Stimulated activated CD8-positive, alpha-beta memory T cell treated with anti-CD3 and anti-CD28 coated beads, Interleukin-7, amount 100 ng/mL, for 4 hours (primary cell): ENCODE measurements at places on chromosomes 6 and 20.

DNA sequence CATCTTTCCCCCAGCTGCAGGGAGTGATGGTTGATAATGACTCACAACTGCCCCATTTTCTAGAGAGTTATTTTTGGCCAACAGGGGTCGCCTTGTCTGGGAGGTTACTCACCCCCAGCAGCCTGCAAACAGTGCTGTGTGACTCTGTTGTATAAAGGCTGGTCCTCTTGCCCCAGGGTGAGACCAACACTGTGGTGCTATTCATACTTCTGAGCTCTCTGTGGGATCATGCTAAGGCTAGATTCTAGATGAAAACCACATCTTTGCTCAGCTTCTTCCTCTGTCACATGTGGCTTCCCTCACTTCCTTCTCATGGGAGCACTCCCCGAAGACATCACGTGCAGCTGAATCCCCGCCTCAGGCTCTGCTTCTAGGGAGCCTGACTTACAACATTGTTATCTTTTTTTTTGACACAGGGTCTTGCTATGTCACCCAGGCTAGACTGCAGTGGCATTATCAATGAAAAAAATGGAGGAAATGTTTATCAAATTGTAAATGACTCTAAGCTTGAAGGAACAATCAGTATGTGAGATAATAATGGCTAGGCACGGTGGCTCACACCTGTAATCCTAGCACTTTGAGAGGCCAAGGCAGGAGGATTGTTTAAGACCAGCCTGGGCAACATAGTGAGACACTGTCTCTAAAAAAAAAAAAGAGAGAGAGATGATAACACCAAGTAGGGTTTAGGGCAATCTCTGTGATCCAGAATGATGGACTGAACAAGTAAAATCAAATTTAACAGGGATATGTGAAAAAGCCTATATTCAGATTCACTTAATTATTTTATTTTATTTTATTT is 55.7 kb upstream of the SLC23A2 start:
- DNase-seq = peak; percentile 63

DNA sequence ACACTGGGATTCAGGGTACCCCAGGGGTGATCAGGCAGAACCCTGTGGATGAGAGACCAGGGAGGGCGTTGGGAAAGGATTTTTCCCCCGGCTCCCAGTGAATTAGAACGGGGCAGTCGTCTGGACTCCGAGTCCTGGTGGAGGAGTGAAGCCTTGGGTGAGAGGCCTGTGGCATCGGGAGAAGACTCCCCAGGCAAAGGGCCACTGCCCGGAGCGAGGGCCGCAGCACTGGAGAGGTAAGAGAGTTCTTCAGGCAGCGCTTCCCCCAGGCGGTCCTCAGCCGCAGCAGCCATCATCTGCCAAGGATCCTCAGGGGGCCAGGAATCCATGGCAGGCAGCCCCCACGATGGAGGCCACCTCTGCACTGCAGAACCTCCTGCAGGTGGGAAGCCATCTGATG is 663 bp downstream of the C6orf15 start:
- no peak for DNase-seq

DNA sequence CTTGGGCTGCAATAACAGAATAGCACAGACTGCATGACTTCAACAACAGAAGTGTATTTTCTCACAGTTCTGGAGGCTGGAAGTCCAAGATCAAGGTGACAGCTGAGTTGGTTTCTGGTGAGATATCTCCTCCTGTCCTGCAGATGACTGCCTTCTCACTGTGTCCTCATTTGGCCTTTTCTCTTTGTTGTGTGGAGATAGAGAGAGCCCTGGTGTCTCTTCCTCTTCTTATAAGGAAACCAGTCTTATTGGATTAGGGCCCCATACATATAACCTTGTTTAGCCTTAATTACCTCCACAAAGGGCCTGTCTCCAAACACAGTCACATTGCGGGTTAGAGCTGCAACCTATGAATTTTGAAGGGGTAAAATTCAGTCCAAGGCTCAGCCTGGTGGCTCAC is 57.0 kb upstream of the BMP6 start:
- DNase-seq = no peak

DNA sequence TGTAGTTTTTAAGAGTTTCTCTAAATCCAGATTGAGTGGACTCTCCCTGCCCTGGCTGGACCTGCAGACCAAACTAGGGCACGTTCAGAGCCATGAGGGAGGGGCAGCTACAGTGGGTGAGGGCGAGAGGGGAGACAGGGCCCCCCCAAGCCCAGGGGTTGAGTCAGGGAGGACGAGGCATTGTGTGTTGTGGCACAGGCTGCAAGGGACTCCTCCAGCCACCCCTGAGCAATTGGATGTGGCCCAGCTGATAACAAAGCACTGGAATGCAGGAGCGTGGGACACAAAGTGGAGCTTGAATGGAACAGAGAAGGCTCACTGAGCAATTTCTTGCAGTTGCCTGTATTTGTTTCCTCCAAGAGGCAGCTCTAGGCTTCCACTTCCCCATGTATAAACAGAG is 43.5 kb upstream of the MYL9 start:
- DNase-seq = no peak

DNA sequence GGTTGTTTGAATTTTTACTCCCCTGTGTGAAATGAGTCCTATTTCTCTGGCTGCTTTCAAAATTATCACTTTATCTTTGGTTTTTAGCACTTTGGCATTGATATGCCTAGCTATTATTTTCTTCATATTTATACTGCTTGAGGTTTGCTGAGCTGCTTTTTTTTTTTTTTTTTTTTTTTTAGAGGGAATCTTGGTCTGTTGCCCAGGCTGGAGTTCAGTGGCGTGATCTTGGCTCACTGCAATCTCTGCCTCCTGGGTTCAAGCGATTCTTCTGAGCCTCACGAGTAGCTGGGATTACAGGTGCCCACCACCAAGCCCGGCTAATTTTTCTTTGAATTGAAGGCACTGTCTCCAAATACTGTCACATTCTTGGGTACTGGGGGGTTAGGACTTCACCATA is 40.6 kb downstream of the STXBP5 start:
- no peak for DNase-seq

GRCh38 chr6:85135376-85136094 is 314.3 kb upstream of the NT5E start:
- DNase-seq = no peak

- DNase-seq = no peak
These were observed 47.7 kb upstream of the DACT2 start for GRCh38 chr6:168367285-168367751.

DNA sequence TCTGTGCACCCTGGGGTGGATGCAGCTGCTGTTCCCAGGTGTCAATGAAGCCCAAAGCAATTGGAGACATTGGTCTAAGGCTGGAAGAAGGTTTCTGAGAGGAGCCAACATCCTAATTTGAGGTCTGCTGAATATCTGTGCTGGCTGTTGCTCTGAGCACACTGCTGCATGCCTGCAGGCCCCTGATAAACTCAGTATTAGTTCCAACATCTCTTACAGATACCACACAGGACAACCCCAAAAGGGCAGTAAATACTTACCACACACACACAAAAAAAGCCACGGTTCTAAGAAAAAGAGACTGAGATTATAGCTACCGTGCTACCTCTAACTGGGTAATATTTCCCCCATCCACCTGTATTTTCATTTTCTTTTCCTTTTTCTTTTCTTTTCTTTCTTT is 164.3 kb upstream of the SOX4 start:
- DNase-seq = no peak

- no peak for DNase-seq
These were observed 47.6 kb upstream of the SMLR1 start for GRCh38 chr6:130779658-130780033.

DNA sequence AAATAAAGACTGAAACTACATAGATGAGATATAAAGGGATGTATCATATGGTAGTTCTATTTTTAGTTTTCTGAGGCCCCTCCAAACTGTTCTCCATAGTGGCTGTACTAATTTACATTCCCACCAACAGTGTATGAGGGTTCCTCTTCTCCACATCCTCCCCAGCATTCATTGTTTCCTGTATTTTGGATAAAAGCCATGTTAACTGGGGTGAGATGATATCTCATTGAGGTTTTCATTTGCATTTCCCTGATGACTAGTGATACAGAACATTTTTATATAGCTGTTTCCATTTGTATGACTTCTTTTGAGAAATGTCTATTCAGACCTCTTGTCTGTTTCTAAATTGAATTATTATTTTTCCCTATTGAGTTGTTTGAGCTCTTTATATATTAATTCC is 229.3 kb downstream of the RFPL4B start:
- DNase-seq = no peak

- no peak for DNase-seq
These were observed 82.9 kb upstream of the EXOC2 start for GRCh38 chr6:775863-776262.

GRCh38 chr6:107491760-107492660 is 2.1 kb downstream of the SOBP start:
- no peak for DNase-seq

DNA sequence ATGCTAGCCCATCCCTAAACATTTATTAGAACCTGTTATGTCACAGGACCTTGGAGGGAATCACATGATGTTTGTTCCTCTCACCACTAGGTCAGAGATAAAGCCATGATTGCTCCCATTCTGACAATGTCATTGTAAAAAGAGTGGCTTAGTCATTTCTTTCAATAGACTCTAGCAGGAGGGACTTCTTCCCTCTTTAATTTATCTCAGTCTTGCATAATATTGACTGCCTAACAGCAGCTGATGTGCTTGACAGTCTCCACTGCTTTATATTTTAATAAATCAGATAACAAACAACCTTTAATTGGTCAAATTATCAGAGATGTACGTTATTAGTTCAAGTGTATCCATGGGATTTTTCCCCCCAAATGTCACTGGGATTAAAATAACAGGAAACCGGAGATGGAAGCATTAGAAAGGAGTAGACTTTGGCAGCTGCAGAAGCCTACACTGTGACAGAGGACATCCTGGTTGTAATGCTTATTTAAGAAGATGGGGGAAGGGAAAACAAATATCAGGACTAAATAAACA is 39.6 kb downstream of the LAMA4 start:
- no peak for DNase-seq

- no peak for DNase-seq
These were observed 55.4 kb upstream of the MOXD1 start for GRCh38 chr6:132456700-132457143.
